GM03348 (cell line): ENCODE measurements at places on chromosomes 7 and 10.

GRCh38 chr7:42104231-42104630 is 132.8 kb downstream of the GLI3 start:
- no peak for DNase-seq

- no peak for DNase-seq
These were observed 30.3 kb downstream of the TMEM168 start for GRCh38 chr7:112759905-112760304.

GRCh38 chr7:87316097-87316700 is 29.3 kb upstream of the CROT start:
- no peak for DNase-seq

- DNase-seq: peak; percentile 25
These were observed 192.9 kb downstream of the EVX1 start for GRCh38 chr7:27435461-27435860.

GRCh38 chr7:129366-130221 is 62.8 kb upstream of the FAM20C start:
- DNase-seq: peak; percentile 67

DNA sequence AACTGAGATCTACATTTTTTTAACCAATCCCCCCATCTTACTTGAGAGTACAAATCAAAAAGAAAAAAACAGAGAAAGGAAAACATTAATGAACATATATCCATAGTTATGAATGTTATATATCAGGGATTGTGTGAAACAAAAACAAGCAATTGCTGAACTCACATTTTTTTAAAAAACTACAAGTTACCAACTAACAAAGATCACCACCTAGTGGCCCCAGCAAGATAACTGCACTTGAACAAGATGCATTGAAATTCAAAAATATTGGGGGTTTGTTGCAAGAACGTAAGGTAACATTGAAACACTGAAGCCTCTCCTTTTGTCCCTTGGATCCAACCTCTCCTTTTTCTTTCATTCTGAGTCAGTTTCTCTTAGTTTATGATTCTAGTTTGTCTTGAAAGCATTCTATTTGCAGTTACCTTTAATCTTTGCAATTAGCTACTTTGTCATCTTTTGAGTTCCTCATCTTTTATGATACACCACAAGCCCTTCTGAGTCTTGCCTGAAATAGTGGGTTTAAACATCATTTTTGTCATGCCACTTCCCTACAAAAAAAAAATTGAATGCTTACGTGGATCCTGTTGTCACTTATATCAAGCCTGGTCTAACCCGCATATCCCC is 87.3 kb upstream of the TES start:
- DNase-seq: peak; percentile 44
